Left lobe of liver (tissue), 2 donors: ENCODE measurements at places on chromosomes 2 and 18.

- no peak for DNase-seq
These were observed 127.4 kb upstream of the ZSWIM2 start for GRCh38 chr2:186976329-186976728.

DNA sequence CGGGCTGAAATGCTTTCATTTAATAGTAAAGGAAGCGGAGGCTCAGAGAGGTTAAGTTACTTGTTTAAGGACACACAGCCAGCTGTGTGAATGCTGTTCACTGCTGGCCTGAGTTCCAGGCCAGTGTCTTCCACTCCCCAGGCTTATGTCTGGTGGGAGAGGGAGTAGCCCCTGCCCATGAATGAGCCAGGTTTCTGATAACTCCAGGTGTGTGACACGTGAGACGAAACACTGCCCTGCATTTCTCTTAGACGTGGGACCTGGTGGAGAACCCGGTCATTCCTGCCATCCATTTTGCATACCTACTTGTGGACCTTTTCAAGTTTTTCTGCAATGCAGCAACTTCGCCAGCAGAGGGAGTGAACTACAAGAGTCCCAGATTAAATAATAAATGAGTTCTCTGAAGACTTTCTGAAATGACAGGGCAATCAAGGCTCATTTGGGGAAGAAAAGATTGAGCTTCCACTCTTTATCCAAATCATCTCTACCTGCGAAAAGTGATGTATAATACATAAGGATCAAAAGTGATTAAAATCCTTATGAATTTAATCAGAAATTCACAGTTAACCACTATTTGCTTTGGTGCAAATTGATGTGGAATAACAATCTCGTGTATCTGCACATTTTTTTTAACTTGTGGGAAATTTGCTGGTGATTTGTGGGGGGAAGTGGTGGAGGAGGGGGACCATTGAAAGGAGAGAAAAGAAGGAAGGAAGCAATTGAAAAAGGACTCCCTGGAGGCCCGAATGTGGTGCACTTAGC lies 79.4 kb upstream of the ASB18 start:
- no peak for DNase-seq

- DNase-seq, result no peak
These were observed 194.9 kb downstream of the SS18 start for GRCh38 chr18:25895518-25895917.

GRCh38 chr2:229220254-229220653 lies 50.8 kb downstream of the PID1 start:
- no peak for DNase-seq

GRCh38 chr2:191051825-191052778 lies 38.1 kb upstream of the STAT1 start:
- no peak for DNase-seq

DNA sequence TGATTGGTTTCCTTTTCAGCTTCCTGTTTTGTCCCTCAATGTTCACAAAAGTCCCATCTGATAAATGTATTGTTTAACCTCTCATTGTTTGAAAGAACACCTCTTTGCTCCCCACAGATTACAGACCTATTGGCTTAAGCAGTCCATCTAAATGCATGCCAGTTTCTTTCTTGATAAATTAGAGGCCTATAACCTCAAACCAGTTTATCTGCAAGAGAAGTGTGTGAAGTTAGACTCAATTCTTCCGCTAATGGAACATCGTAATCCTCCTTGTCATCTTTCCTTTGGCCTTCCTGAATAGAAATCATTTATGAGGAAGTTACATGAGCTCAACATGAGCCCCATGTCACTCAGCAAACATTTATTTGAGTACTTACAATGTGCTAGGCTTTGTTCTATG lies 74.0 kb downstream of the FRZB start:
- DNase-seq, result no peak

DNA sequence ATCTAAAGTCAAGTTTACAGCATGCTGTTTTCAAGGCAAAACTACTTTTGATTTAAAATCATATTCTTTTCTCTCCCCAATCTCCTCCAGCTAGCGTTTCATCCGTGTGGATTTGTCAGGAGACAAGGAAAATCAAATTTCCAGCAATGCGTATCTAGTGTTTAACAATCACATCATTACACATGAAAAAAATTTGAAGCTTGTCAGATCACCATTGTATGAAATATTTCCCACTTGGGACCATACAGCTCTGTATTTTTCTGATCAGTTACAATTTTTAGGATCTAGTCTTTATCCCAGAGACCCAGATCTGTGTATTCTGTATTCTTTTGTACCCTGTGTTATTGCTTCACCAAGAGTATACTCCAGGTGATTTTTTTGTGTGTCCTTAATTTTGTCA lies 28.6 kb upstream of the CYP1B1 start:
- no peak for DNase-seq

GRCh38 chr2:59874971-59875755 lies 678.3 kb downstream of the BCL11A start:
- DNase-seq, result no peak
